ENCODE measurements at places on chromosomes 2 and 18. TPM values are rescaled to one million over a fixed set of nuclear protein-coding genes. Genes with fewer than 3 reads are reported as not detected.

GRCh38 chr18:26556573-26556972, 8.2 kb upstream of the KCTD1 start:
- no peak for DNase-seq

GRCh38 chr2:230823264-230823964, 41.3 kb upstream of the ITM2C start:
- no peak for DNase-seq

DNA sequence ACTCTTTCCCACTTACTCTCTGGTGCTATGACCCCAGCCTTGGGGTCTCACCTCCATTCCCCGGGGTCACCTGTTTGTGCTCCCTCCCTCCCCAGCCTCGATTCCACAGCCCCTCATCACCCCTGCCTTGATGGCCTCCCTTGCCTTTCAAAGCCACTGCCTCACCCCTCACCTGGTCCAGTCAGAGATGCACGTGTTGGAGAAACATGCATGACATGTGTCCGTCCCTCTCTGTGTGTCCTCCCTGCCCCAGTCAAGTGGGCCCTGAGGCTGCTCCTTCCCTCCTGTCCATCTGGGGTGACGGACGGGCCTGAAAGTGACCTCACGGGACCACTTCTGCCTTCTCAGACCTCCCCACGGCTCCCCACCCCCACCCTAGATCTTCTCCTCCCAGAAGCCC, 82.3 kb upstream of the TWIST2 start:
- no peak for DNase-seq

GRCh38 chr2:236081171-236081570, 87.0 kb downstream of the GBX2 start:
- no peak for DNase-seq

DNA sequence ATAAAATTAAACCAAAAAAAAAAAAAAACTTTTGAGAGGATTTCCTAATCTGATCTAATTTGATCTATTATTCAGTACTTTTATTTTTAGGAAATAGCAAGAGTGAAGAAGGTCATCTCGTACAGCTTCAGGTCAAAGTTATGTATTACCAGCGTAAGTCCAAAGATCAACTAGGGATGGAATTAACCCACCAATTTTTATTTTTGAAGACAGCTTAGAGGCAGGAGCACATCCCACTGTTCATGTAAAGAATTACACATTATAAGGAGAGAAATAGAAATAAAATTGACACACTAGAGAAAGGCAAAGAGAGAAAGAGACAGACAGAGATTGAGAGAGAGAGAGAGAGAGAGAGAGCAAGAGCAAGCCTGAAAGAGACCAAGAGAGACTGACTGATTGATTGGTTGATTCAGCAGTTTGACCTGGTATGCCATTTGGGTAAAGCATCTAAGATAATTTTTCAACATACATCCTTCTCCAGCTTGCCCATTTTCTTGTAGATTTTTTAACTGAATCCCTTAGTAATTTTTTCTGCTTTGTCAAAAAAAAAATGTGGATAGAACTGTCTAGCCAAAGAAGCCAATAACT, 25.1 kb downstream of the DOCK10 start:
- no peak for DNase-seq

DNA sequence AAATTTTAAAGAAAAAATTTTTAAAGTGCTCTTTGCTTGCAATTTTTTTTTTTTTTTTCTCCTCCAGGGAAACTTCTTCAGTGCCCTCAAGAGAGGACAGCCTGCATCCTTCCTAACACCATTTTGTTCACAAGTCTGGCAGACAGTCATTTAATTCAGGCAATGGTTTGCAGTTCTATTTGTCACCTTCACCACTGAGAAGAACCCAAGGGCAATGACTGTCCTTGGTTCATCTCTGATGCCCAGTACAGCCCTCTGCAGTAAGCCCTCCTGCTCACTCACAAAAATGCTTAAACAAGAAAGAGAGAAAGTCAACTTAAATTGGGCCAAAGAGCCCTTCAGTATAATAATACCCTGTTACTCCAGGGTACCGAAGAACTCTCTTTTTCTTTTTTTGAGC, 52.4 kb downstream of the TGFA start:
- DNase-seq = no peak

DNA sequence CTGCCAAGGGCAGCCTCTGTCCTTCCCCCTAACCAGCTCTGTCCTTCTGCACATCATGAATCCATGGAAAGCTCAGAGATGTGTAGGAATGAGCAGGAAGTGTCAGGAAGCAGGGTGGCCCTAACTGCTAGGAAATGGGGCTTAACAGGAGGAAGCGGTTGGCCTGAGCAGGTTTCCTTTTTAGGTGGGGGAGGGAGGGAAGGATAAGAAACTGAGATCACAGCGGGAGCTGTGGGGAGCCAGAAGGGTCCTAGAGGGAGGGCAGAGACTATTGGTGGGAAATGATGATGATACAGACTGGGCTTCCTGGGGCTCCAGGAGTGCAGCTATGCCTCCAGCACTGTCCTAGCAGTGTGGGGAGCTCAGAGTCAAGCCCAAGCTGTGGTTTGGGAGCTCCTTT, 182.0 kb downstream of the SH3BP4 start:
- DNase-seq = no peak

The TP53I3 gene
- 21.1 TPM for total RNA-seq

The TCF23 gene
- 0.26 TPM for total RNA-seq

The PIEZO2 gene
- 4.1 TPM for total RNA-seq

The VWC2L gene
- total RNA-seq = 0.28 TPM

The CXCR1 gene
- 0.14 TPM for total RNA-seq

The ABCG8 gene
- total RNA-seq = not detected

The CIDEA gene
- total RNA-seq = 1.1 TPM

The TSPYL6 gene
- total RNA-seq = not detected

The HOXD12 gene
- not detected for total RNA-seq

The KIAA2012 gene
- 0.11 TPM for total RNA-seq

The GALNT13 gene
- total RNA-seq = 6.4 TPM

The ITGAV gene
- total RNA-seq = 125 TPM

The AGXT gene
- total RNA-seq = 0.17 TPM

The SLC9A4 gene
- not detected for total RNA-seq

Measured in adrenal gland (tissue), 19 donors.